ENCODE measurements at places on chromosomes 6 and 20.
A peak's percentile ranks its signal among the peaks of the same experiment; 100 is the strongest.

- no peak for DNase-seq
Observed at GRCh38 chr6:1634081-1634480, 24.4 kb downstream of the FOXC1 start.

GRCh38 chr6:86825436-86825835, 111.9 kb upstream of the HTR1E start:
- no peak for DNase-seq

- DNase-seq = no peak
Observed at GRCh38 chr6:124995645-124996325, 33.5 kb downstream of the RNF217 start.

- no peak for DNase-seq
Observed at GRCh38 chr20:61810738-61811135, 254.9 kb downstream of the TAF4 start.

GRCh38 chr20:58621906-58622548, 29.1 kb upstream of the STX16 start:
- DNase-seq = no peak

- DNase-seq = peak; percentile 80
Observed at GRCh38 chr20:40896814-40897700, 131.6 kb upstream of the TOP1 start.

GRCh38 chr6:91718198-91718597, 1131.3 kb upstream of the MAP3K7 start:
- DNase-seq = no peak

DNA sequence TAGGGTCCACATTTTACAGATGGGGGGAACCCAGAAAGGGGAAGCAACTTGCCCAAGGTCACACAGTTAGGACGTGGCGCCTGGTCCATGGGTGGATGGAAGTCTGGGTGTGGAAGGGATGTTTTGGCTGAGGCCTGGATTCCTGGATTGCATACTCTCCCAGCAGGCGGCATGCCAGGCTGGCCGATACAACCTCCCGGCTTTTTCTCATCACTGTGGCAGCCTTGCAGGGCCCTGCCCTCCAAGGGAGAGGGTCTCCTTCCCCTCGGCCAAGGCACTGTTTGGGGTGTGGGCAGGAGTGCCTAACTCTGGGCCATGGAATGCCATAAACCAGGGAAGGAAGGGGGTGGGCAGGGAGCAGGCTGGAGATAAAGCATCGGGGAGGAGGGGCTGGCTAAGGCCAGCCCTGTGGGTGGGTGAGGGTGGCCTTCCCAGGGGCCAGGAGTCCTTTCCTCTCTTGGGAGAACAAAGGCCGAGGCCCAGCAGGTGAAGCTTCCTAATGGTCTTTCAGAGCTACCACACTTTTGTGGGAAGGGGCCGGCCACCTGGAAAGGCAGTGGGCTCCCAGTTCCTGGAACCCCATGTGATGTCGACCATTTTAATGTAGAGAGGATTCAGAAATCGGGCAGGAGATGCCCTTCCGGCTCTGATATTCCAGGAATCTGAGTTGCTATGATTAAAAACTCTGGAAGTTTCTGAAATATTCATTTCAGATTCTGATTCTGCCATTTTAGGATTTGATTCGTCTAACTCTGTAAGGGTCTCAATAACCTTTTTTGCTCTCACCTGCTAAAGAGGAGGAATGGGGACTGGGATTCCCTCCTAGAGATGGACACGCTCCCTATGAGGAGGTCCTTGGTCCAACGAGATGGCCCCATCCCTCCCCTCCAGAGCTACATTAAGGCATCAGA, 4.2 kb downstream of the FOXS1 start:
- no peak for DNase-seq

GRCh38 chr6:45829873-45830272, 185.8 kb downstream of the CLIC5 start:
- no peak for DNase-seq

DNA sequence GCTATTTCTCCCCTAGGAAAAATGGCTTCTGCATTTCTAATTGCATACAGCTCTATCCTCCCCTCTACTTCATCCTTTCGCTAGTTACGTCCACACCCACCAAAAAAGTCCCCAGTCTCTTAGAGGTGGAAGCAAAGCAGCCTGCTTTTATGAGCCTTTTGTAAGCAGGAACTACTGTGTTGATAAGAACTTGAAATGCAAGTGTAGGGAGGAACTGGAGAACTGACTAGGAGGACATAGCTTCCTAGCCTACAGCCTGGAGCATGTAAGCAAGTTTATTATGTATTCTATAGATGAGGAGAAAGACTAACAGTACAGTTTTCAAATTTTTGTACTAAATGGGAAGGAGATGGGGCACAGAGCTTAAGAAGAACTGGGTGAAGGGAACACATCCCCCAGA, 10.3 kb downstream of the ARHGAP18 start:
- no peak for DNase-seq

DNA sequence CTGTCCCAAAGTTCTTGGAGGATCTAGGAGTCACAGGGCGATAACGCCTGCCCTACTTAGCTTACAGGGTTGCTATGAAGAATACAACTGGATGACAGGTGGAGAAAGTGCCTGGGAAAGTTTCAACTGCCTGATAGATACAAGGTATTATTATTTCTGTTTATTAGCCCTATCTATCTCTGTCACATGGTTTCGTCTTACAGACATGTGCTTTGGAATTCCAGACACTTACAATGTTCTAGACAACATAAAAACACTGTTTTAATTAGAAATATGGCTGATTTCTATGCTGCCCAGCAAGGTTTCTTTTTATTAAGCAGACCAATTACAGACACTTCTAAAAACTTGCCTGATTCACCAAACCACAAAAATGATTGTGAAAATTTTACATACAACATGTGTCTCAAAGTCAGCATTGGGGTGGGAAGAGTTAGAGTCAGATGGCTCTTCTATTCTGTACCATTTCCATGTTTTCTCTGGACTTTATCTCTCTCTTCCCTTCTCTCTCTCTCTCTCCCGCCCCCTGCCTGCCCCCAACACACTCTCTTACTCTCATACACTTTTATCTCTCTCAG, 50.0 kb downstream of the GJA10 start:
- DNase-seq = no peak

- DNase-seq = no peak
Observed at GRCh38 chr6:20148433-20148832, 63.8 kb downstream of the MBOAT1 start.

- DNase-seq = no peak
Observed at GRCh38 chr6:154488802-154489437, 21.6 kb downstream of the CNKSR3 start.

DNA sequence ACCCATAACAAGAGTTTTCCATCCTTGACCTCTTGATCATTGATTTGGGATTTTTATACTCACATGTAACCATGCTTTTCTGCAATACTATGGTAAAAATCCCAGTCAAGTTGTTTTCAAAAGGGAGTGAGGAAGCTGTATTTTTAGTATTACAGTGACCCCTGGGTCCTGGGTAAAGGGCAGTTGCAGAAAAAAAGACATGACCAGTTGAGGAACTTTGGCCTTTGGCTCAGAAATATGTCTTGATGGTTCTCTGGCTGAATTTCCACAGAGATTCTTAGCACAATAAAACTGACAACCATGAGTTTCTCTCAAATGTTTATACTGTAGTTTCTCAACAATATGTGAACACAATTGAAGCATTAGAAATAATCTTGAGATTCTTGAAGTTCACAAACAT, 28.6 kb upstream of the PRL start:
- DNase-seq = no peak

DNA sequence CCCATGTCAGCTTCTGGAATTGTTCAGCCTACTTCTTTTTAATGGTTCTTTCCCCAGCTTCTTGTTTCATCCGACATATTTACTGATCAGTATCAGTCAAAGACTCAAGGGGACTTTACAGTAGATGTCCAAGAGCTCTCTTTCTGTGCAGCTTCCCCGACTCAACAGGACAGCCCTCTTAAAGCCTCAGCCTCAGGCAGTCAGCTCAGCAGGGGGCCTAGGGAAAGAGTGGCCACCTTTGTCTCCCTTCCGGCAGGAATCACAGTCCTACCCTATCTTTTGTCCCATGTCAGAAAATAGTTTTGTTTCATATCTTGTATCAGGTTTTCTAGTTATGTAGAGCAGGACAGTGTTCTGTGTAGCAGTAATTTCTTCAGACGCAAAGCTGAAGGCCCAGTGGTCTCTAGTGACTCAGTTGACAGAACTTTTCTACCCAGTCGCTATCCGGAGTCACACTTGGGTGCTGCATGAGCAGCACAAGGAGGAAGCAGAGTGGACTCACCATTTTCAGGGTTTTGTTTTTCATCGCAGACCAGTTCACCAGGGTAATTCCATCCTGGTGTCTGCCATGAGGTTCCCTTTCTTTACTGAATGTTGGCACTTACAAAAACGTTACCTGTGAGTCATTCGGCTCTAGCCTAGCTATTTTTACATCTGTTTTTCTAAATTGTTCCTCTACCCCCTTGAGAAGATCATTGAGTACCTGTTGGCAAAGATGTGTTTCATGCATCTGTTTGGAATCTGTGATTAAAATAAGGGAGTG, 47.7 kb downstream of the SPATA2 start:
- DNase-seq = no peak

DNA sequence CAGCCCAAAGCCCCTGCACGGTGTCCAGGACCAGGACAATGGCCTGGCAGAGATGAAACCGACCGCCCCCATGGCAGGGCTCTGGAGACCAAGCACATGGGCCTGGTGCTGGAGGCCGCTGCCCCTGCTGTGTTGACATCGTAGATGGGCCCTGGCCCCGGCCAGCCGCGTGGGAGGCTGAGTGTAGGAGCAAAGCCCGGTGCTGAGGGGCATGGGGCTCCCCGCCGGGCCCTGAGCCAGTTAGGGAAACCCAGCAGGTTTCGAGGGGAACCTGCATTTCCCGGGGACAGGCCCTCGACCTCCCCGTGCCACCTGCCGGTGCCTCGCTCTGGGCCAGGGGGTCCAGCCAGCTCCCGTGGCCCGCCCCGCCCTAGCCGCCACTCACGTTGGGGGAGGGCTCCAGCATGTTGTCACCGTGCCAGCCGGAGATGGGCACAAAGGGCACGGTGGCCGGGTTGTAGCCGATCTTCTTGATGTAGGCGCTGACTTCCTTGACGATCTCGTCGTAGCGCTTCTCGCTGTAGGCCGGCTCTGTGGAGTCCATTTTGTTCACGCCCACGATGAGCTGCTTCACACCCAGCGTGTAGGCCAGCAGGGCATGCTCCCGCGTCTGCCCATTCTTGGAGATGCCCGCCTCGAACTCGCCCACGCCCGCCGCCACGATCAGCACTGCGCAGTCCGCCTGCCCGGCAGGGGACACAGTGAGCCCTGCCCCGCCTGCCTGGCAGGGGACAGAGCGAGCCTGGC, 4.3 kb downstream of the EEF1A2 start:
- no peak for DNase-seq

GRCh38 chr6:14369717-14370116, 252.1 kb downstream of the CD83 start:
- no peak for DNase-seq

DNA sequence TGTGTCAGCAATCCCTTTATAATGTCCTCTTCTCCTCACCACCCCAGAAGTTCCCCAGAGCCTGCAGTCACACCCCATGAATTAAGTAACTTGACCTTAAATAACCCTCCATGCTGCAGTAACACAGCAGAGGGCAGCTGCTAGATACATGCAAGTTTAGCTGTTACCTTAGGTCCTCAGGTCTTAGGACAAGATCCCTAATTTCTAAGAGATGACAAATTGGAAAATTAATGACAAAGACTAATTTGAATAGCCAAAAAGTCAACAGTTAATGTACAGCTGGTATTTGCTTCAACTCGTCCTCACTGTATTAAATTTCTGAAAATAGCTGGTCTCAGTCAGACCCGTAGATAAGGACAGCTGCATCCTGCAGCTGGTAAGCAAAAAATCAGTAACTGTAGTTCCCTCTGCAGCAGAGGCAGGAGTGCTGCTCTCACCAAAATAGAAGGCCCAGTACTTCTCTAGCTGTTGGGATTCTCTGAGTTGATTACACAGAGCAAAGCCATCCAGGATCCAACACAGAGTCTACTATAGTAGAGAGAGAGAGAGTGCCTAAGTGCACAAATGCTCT, 62.4 kb downstream of the TNFRSF21 start:
- DNase-seq = peak; percentile 47

GRCh38 chr20:542777-543368, 717 bp downstream of the CSNK2A1 start:
- DNase-seq = no peak

- no peak for DNase-seq
Observed at GRCh38 chr6:125375821-125376220, 74.1 kb upstream of the HDDC2 start.

GRCh38 chr6:2204272-2204671, 41.1 kb downstream of the GMDS start:
- no peak for DNase-seq

GRCh38 chr6:33672808-33673207, 38.7 kb downstream of the UQCC2 start:
- DNase-seq = peak; percentile 65

Measured in SK-N-SH (cell line).